Nucleus accumbens (tissue), 56 donors: ENCODE measurements at places on chromosomes 3 and 15.
A peak's percentile ranks its signal among the peaks of the same experiment; 100 is the strongest.

GRCh38 chr15:90062462-90062932 lies 39.8 kb downstream of the IDH2 start:
- DNase-seq: no peak

- DNase-seq: no peak
Measured at GRCh38 chr3:153910387-153910786, 210.8 kb upstream of the ARHGEF26 start.

DNA sequence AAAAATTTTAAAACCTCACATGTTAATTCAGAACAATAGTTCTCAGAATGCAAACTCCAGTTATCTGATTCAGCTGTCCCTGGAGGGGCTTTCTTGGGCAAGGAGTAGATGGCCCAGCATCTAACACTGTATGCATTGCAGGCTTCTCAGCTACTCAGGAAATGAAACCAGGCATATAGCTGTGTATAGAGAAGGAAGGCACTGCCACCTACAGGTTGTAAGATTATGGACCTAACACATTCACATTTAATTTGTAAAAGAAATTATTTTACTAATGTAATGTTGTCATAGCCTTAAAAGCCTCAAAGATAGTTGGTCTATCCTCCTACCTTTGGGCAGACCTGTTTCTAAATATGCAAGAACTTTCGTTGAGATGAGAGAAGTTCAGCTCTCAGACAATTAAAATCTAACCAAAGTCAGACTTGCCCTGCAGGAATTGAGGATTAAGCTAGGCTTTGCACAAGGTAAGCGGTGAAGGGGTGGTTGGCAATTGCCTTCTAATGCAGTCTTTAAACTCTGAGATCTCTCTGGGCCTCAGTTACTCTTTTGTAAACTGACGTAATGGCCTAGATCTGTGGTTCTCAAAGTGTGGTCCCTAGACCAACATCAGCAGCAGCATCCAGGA lies 132.8 kb upstream of the SLC24A5 start:
- no peak for DNase-seq

DNA sequence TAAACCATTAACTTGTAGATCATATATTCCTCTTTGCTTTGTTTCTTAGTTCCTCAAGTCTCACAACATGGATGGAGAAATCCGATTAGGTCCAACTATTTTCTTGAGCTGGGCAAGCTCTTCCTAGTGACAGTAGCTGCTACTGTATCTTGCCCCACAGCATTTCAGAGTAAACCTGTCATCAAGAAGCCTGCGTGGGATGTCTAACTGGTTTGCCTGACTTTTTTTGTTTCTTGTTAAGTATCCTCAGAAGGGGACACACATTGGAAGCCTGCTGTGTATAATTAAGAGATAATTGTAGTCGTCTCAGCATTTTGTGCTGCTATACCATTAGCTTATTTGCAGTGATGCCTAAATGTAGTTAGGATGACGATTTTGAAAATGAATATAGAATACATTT lies 29.3 kb upstream of the STT3B start:
- no peak for DNase-seq

GRCh38 chr3:27724459-27725197 lies 2.5 kb upstream of the EOMES start:
- DNase-seq: no peak

DNA sequence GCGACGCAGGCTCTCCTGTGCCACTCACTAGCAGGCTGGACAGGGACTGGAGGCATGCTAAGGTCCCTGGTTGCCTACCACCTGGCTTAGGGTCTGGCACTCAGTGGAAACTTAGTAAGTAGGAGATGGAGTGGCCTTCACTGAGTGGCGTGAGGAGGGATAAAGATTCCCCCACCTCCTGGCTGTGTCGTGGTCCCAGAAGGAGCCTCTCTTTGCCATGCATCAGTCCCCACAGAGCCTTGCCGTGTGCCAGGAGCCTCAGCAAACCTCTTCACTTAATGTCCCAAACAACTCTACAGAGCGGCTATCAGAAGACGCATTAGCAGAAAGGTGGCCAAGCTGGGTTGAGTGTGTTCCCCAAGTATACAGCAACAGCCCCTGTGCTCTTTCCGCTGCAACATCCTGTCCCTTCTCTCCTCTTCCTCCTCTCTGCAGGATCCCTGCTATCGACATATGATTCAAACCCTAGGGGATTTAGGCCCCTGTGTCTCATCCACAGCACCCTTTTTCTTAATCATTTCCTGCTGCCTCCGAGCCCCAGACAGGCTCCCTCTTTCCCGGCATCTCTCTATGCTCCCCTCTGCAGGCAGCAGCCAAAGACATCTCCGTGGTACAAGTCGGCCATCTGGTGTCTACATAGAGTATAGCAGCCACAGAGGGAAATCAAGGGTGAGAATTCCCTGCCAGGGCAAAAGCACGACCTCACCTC lies 66.7 kb downstream of the SLC6A1 start:
- DNase-seq: peak; percentile 65

GRCh38 chr15:77608774-77609173 lies 23.9 kb downstream of the LINGO1 start:
- no peak for DNase-seq

- no peak for DNase-seq
Measured at GRCh38 chr3:72234391-72234790, 449.4 kb upstream of the PROK2 start.

GRCh38 chr3:9146367-9147071 lies 102.9 kb downstream of the SRGAP3 start:
- DNase-seq: no peak

DNA sequence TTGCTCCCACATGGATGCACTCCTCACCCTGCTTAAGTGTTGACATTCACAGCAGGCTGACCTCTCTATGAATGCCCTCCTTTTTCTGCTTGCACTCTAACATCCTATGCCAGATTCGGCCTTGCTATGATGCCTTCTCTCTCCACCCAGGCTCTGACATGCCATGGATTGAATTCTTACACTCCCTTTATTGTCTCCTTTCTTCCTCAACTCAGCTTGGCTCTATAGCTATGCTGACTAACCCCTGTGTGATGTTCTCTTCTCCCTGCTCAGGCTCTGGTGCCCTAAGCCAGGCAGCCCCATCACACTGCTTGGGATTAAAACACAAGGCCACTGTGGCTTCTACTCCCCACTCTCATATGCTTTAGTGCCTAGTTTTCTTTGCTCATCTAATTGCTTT lies 563.7 kb downstream of the NSUN3 start:
- no peak for DNase-seq
